Stimulated activated CD4-positive, alpha-beta T cell treated with anti-CD3 and anti-CD28 coated beads, TNF-alpha, amount 100 ng/mL, for 1 hour (primary cell): ENCODE measurements at places on chromosomes 11 and 22.

GRCh38 chr11:109510316-109510715 is 88.3 kb downstream of the C11orf87 start:
- DNase-seq: no peak

- no peak for DNase-seq
These were observed 3.3 kb downstream of the P2RX6 start for GRCh38 chr22:21018314-21018713.

DNA sequence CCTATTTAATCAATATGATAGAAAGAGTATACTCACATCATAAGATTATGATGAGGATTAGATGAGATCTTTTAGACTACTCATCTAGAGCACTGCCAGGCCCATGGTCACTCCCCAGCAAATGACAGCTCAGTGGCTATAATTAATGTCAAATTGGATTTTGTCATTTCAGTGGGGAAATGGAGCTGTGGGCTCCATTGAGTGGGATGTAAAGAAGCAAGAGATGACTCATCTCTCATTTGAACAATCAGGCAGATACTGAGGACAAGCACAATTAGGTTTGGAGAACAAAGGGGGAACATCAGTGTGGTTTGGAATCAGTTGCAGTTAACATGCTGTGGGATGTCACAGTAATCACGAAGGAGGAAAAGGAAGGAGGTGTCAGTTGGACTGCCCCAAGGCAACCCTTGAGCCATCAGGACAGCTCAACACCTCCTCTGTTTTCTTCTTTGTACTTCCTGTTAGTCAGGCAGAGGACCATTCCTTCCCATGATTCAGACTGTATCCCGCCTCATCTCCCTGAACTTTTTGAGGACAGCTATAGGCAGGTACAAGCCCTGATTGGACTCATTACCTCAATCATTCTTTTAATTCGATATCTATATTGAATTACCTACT is 473.7 kb upstream of the ISX start:
- DNase-seq: no peak

GRCh38 chr11:36475192-36475591 is 34.9 kb downstream of the TRAF6 start:
- DNase-seq: no peak

DNA sequence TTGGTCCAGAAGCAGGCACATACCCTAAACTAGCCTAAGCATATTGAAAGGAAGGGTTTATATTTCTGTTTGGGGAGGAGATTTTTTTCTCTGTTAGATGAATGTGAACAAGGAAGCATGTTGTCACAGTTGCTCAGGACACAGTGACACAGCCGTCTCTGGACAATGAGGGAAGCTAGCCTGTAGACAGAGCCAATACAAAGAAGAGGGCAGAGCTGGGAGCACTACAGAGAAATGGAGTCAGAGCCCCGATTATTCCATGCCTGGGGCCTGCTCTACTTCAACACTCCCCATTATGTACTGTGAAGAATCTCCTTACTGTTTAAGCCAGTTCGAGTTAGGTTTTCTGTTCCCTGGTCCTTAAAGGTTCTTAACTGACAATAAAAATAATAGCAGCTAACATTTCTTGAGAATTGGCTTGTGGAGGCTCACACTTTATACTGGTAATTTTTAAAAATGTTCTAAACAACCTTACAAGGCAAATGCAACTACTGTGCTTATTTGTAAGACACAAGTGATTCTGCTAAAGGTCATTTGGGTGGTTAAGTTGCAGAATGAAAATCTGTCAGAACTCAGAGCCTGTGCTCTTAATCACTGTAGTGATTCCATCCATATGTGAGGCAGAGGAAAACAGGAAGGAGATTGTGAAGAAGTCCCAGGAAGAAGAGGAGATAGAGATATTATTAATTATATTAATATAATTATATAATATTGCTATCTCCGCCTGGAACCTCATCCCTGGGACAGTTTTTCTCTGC is 58.8 kb upstream of the RRAS2 start:
- no peak for DNase-seq

GRCh38 chr11:70732881-70733196 is 334.5 kb downstream of the CTTN start:
- no peak for DNase-seq

GRCh38 chr11:45590743-45591142 is 74.7 kb downstream of the CHST1 start:
- DNase-seq: no peak

DNA sequence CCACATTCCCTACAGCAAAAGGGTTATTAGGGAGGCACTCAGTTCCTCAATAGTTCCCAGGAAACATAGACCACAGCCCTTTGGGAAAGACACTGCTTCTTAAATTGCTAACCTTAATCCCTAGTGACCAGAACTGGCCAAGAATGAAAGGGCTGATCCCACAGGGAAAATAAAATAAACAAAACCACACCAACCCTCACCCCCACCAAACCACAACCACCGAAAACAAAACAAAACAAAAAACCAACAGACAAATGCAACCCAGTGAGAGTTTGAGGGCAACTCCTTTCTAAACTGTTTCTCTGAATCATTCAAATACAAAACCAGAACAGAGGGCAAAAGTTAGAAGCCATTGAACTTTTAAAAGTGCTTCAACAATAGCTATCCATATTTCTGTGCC is 57.2 kb downstream of the NAV2 start:
- no peak for DNase-seq

- DNase-seq: no peak
These were observed 1.2 kb downstream of the CSRP3 start for GRCh38 chr11:19200410-19201201.

GRCh38 chr11:120950880-120951279 is 73.0 kb upstream of the TBCEL start:
- no peak for DNase-seq

- no peak for DNase-seq
These were observed 15.3 kb upstream of the ANKK1 start for GRCh38 chr11:113372309-113372708.

GRCh38 chr22:42938449-42938848 is 76.5 kb downstream of the PACSIN2 start:
- no peak for DNase-seq

- DNase-seq: no peak
These were observed 739.7 kb downstream of the BRD1 start for GRCh38 chr22:49087716-49088601.

DNA sequence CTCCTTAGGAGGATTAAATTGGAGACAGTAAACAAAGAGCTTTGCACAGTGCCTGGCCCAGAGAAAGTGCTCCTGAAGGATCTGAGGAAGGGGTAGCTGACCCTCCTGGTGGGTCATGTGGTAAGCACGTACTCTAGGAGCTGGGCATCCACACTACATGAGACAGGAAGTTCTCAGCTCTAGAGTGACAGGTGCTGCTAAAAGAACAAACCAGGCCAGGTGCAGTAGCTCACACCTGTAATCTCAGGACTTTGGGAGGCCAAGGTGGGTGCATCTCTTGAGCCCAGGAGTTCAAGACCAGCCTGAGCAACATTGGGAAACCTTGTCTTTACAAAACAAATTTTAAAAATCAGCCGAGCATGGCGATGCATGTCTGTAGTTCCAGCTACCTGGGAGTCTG is 13.1 kb downstream of the SLC43A1 start:
- DNase-seq: no peak

DNA sequence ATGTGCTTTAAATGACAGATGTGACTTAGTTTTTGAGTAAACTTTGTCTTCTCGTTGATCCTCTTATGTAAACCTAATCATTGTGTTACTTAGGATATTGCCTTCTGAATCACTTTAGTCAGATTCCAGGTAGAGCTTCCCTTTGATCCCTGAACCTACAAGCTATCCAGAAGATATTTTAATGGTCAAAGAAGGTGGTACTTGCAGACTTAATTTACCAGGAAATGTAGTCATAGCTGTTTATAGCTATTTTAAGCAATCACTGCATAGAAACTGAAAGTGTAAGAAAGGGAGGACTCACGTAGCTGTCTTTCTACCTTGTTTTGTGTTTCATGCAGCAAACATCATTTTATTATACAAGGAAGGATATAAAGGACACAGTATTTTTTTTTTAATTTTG is 189.5 kb downstream of the DDX10 start:
- no peak for DNase-seq

DNA sequence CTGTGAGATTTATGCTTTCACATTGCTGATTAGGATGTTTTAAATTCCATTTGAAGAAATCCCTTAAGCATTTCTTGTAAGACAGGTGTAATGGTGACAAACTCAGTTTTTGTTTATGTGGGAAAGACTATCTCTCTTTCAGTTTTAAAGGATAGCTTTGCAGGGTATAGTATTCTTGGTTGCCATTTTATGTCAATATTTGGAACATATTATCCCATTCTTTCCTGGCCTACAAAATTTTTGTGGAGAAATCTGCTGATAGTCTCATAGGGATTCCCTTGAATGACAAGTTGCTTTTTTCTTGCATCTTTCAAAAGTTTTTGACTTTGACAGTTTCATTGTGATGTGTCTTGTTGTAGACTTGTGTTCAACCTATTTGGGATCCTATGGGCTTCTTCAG is 28.8 kb downstream of the NAGA start:
- DNase-seq: no peak

- no peak for DNase-seq
These were observed 663 bp downstream of the MRGPRG start for GRCh38 chr11:3217818-3218482.

DNA sequence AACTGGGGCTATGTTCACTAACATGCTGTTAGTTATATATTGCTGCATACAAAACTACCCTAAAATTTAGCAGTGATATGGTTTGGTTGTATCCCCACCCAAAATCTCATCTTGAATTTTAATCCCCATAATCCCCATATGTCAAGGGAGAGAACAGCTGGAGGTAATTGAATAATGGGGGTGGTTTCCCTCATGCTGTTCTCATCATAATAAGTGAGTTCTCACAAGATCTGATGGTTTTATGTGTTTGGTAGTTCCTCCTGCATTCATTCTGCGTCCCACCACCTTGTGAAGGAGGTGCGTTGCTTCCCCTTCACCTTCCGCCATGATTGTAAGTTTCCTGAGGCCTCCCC is 10.0 kb upstream of the PATL1 start:
- DNase-seq: no peak

DNA sequence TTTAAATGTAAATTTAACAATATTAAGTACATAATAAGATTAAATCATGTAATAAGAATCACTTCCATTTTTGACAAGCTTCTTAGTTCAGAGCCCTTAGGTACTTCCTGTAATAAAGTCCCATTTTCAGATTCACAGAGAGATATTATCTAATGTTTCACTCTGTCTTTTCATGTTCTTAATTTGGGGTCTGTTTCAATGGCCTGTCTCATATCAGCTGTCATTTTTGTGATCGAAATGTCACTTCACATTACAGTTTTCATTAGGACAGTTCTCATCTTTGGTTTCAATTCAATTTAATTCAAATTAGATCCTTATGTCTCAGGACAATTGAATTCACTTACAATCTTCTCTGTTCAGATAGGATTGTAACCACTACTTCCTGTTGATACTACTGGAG is 22.6 kb upstream of the OLFML1 start:
- no peak for DNase-seq

DNA sequence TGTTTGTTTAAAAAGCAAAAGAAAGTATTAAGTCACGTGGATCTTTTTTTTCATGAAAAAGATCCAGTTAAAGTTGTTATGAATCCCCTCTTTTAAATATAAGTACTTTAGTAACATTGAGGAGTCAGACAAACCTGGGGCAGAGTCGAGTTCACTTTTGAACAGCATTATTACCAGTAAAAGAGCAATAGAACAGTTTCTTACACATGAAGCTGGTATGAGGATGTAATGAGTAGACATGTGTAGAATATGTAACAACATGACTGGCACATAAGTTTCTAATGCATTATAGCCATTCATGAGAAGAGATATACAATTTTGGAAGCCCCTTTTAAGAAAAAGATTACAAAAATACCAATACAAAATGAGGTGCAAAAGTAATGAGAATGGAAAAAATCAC is 7.6 kb upstream of the MUC15 start:
- DNase-seq: no peak

- no peak for DNase-seq
These were observed 14.1 kb upstream of the RAC2 start for GRCh38 chr22:37258005-37258752.

- no peak for DNase-seq
These were observed 171.8 kb downstream of the SOX6 start for GRCh38 chr11:16184588-16184987.

GRCh38 chr11:119797736-119798135 is 68.7 kb upstream of the NECTIN1 start:
- DNase-seq: no peak

DNA sequence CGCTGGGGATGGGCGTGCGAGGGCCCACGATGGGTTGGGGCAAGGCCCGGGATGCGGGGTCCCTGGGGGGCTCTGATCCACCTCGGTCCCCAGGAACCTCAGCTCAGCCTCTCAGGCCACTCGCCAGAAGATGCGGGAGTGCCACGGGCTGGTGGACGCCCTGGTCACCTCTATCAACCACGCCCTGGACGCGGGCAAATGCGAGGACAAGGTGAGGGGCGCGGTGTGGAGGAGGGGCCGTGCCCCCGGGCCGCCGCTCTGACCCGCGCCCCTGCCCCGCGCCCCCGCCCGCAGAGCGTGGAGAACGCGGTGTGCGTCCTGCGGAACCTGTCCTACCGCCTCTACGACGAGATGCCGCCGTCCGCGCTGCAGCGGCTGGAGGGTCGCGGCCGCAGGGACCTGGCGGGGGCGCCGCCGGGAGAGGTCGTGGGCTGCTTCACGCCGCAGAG is 6.3 kb downstream of the PKP3 start:
- DNase-seq: no peak
